ENCODE measurements at places on chromosomes 3 and 15.

DNA sequence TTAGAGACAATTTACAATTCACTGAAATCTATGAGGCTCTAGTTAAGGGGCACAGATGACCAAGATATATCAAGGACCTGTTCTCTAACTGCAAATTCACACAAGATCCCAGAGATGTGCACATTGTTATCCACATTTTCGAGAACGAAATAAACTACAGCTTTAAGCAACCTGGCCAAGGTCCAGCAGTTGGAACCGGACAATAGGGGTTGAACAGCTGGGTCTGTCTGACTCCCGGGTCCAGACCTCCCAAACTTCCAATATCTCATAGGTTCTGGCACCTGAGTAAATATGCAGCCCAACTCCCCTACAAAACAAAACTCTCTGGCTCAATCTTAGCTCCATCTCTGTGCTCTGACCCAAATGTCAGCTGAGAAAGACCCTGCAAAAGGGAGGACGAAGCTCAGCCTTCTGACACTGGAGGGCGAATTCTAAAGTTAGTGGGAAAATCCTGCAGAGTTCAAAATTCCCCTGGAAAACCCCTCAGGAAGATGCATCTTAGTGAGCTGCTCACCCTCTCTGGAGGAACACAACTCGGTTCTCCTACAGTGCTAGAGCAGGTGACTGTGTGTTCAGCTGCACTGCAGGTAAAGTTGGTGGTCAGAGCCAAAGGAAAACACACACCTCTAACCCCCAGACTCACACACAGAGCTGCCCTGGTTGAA lies 14.2 kb upstream of the SPATA12 start:
- no peak for DNase-seq

GRCh38 chr3:76035117-76035516 lies 249.8 kb upstream of the ZNF717 start:
- DNase-seq = no peak

DNA sequence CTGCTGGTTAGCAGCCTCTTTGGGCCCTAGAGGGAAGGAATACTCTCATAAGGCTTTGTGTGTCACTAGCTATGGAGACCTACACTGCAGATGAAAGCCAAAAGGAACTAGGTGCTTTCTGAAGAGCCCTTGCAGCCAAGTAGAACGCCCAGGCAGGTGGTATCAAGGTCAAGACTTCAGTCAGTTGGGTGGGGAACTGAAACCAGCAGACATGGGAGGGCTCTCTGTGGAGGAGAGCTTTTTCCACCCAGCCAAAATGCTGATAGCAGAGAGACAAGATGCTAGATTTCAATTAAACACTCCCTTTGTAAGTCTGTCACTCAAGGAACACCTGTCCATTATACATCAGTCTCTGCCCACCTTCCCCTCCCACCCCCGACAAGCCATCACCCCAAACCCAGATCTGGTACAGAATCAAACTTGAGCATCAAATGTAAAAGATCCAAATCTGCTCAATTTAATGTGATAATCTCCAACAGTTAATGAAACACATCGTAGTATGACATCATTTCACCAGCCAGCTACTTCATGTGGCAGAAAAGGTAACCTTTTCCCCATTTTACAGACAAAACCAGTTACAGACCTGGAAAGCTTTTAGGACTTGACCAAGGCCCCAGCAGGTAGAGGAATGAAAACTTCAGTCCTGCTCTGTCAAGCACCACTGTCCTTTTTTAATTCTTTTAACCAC lies 14.6 kb downstream of the MRPS25 start:
- no peak for DNase-seq

DNA sequence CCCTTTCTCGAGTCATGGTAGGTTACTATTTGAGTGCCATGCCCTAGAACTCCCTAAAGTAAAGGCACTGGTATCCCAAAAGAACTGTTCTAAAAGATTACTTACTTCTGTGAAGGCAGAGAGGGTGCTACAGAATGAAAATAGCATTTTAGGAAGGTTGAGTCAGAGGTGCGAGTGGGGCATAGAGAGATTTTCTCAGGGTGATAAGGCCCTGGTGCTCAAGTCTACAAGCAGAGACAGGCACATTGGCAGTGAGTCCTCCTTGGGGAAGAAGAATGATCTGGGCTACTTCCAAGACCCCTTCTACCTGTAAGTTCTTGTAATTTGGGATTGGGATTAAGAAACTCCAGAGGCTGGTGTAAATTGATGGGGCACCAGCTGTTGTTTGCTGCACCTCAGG lies 96.7 kb downstream of the AKAP13 start:
- DNase-seq = no peak

- DNase-seq = no peak
Measured at GRCh38 chr3:132787616-132788300, 65.5 kb upstream of the NPHP3 start.

DNA sequence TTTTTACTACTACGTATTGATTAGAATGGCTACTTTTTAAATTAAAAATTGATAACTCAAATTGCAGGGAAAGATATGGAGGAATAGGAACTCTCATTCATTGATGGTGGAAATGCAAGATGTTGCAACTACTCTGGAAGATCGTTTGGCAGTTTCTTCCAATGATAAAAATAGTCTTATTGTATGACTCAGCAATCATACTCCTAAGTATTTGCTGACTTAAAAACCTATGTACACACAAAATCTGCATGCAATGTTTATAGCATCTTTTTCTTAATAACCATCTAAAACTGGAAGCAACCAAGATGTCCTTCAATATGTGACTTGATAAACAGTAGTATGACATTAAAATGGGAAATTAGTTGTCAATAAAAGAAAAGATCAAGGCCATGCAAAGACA lies 87.4 kb upstream of the LRRC3B start:
- DNase-seq = no peak

- DNase-seq = no peak
Measured at GRCh38 chr15:25879438-25879837, 16.3 kb upstream of the ATP10A start.

GRCh38 chr3:14803101-14803980 lies 15.4 kb upstream of the FGD5 start:
- DNase-seq = no peak

GRCh38 chr3:64240396-64240795 lies 15.1 kb upstream of the PRICKLE2 start:
- no peak for DNase-seq

GRCh38 chr15:75149867-75150709 lies 51.6 kb upstream of the C15orf39 start:
- DNase-seq = no peak

DNA sequence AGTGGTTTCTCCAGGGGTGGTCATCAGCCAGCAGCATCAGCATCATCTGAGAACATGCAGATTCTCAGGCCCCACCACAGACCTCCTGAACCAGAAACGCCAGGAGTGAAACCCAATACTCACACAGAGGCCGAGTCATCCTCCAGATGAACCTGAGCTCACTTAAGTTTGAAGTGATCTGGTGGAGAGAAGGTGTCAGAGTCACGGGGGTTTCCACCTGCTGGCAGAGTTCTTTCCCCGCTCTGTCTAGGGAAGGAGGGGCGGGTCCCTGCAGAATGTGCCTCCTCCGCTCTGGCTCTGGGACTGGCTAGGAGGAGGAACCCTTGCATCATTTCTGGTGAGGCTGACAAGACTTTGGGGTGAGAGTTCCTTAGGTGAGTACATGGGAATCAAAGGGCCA lies 13.3 kb upstream of the KIF23 start:
- DNase-seq = no peak

DNA sequence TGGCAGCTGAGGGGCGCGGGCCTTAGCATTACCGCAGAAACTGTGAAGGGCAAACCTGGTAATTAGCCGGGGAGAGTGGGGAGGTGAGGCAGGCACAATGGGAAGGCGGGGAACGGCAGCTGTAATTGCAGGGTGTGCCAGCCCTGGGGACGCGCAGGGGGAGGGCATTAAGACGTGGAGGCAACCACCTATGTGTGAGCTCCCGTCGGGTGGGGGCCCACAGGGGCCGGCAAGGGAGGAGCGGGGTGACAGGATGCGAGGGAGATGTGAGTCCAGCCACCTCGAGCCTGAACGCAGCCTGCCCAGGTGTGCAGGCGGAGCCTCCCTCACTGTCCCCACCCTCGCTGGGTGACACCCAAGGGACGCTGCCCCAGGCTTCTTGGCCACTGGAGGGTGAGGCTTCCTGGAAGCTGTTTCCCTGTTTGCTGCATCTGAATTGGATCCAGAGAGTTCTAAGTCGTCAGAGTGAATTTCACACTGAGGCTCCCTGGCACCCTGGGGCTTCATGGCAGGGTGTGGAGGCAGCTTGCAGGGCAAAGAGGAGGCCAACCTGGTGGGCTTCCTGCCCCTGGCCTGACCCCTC lies 130.6 kb upstream of the MEF2A start:
- DNase-seq = no peak

GRCh38 chr15:40087068-40087810 lies 21.4 kb downstream of the BMF start:
- no peak for DNase-seq

GRCh38 chr15:81313686-81314085 lies 10.3 kb downstream of the STARD5 start:
- DNase-seq = no peak

DNA sequence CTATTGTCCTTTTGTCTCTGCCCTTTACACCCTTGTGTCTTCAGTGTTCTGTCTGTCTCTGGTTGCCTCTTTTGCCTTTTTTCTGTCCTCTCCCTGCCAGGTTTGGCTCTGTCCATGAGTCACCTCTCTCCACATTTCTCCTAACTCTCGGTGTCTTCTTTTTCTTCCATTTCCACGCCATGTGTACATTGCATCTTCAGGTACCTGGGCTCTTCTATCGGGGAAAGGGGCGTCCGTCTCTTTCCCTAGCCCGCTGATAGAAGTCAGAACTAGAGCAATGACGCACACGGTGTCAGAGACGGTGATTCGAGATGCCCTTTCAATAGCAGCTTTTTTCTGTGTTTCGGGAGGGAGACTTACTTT lies 641 bp downstream of the OPA1 start:
- no peak for DNase-seq

- peak; percentile 47 for DNase-seq
Measured at GRCh38 chr3:72338942-72339669, 509.1 kb downstream of the SHQ1 start.

DNA sequence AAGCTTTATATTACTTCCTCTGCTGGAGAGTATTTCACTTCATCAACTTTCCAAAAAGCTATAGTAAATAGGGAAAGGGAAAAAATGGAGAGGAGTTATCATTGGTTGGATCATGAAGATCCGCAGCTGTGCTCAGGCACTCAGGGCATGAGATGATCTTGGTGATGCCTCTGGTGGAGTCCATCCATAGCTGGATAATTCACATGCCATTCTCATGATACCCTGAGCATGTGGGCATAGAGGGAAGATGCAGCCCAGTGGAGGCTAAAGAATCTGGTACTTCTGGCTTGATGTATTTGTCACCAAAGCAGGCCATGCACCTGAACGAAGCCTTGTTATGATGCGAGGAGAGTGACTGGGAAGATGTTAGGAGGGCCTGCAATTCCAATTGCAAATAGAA lies 150.2 kb downstream of the CHST2 start:
- DNase-seq = no peak

GRCh38 chr3:121274411-121274810 lies 271.4 kb downstream of the POLQ start:
- DNase-seq = no peak

DNA sequence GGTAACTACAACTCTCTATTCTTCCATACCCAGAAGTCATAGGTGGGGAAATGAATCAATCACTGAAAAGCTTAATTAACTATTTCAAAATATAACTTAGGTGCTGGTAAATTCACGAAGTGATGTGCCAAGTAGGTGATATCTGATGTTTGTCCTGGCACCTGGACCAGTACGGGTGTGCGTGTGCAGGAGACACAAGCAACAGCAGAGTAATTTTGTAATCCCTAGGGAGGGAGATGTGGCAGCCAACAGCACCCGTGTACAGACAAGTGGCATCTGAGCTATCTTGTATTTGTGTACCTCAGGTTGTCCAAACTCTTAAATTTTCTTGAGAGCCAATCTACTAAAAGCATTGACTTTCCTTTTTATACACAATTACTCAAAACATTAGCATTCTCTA lies 22.8 kb downstream of the USF3 start:
- DNase-seq = no peak

DNA sequence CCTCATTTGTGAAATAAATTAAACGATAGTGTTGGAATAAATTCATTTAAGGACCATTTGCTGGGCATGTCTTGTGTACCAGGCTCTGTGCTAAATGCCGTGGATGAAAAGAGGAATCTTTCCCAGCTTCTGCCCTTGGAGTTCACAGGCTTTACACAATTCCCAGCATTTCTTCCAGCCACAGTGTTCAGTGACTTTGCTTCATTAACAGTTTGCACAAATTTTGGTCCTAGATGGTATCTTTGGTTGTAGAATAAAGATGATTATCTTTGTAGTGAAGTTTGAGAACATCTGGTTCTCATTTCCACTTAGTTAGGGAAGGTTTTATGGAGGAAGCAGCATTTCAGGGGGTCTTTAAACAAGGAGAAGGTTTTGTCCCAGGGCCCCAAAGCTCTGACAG lies 100.1 kb downstream of the LRTM1 start:
- DNase-seq = no peak

- DNase-seq = no peak
Measured at GRCh38 chr3:152497890-152498289, 229.2 kb downstream of the MBNL1 start.

GRCh38 chr3:37198996-37199395 lies 24.6 kb upstream of the LRRFIP2 start:
- DNase-seq = no peak

- DNase-seq = no peak
Measured at GRCh38 chr3:134002306-134002705, 27.4 kb downstream of the SLCO2A1 start.

DNA sequence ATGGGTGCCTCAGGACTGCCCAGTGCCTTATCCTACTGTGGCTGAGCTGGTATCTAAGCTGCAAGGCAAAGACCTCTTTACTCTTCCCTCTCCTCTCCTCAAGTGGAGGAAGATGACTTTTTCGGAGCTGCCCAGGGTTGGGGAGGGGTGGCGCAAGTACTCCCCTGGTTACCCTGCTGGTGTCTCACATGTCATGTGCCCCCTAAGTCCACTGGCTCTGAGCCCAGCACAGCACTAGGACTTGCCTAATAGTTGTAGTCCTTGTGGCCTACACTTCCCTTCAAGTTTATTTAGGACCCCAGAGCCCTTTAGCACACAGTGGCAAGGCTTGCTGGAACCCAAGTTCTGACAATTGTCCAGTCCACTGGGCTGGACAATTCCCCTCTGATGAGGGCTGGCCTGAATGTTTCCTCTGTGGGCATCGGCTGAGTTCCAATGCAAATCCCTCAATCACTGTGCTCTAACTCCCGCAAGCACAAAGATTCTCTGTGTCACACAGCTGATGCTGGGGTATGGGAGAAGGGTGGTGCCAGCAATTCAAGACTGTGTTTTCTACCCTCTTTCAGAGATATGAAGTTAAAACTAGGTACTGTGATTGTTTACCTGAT lies 60.4 kb downstream of the UQCC5 start:
- DNase-seq = no peak
